T-helper 9 cell (primary cell): ENCODE measurements at places on chromosomes 1 and 21.
A peak's percentile ranks its signal among the peaks of the same experiment; 100 is the strongest.

DNA sequence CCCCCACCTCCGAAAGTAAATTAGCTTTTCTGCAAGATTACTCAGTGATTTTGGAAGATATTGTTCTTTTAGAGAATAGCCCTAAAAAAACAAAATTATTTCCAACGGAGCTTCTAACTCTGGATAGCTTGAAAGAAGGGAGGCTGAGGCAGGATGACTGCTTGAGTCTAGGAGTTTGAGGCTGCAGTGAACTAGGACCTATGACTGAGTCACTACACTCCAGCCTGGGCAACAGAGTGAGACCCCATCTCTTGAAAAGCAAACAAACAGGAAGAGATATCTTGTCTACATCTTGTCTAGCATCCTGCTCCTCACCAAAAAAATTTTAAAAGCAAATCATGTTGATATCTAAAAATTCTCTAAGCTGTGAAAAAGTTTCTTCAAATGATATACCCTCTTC is 42.2 kb upstream of the CPLANE2 start:
- no peak for DNase-seq

- no peak for DNase-seq
Observed at GRCh38 chr1:166032572-166033371, 134.0 kb downstream of the FAM78B start.

- no peak for DNase-seq
Observed at GRCh38 chr1:71448444-71448843, 367.6 kb upstream of the ZRANB2 start.

GRCh38 chr1:7383671-7384520 is 387.2 kb upstream of the VAMP3 start:
- DNase-seq, result no peak

- no peak for DNase-seq
Observed at GRCh38 chr1:110638058-110638457, 31.9 kb upstream of the KCNA2 start.

- no peak for DNase-seq
Observed at GRCh38 chr1:150210091-150210490, 25.8 kb downstream of the ANP32E start.

DNA sequence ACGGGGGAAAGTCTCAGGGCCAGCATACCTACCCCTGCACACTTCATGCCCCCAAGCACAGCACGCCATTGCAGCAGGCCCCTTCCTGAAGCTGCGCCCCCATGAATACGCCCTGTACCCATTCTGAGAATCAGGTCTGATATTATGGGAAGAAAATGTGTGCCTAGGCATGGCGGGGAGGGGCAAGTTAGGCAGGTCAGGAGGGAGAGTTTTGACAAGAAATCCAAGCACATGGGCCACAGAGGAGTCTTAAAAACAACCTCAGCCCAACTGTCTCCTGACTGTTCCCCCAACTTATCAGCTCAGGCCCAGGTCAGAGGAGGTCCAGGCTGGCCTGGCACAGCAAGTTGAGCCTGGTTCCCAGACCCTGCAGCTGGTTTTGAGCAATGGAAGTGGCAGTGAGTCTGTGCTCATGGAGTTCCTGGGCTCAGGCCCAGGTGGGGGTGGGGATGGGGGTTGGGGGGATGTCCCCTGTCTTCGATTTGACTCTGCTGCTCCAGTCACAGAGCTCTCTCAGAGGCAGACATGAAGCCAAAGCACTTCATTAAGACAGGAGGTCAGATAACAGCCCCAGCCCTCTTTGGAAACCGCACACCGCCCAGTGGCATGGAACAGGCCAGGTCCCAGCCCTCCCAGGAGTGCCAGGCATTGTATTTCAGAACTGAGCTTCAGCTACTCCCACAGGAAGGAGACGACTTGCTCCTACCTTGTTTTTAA is 20.6 kb upstream of the BCAR3 start:
- no peak for DNase-seq

GRCh38 chr1:85933961-85934360 is 222.6 kb downstream of the COL24A1 start:
- no peak for DNase-seq

DNA sequence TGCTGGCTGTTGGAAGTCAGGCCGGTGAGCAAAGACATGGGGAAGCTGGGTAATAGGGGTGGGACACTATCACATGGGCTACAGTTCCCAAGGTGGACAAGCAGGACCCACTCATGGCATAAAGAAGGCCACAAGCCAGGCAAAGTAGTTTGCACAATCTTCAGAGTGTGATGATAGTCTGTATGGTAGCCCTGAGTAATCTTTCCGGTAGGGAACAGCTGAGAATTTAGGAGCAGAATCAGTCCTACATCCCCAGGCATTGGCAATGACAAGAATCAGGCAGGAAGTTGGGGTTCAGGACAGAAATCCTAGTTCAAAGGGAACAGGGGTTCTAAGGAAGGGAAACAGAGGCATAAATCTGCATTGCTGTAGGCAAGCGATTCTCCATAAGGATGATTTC is 23.9 kb upstream of the SPATA6 start:
- no peak for DNase-seq

DNA sequence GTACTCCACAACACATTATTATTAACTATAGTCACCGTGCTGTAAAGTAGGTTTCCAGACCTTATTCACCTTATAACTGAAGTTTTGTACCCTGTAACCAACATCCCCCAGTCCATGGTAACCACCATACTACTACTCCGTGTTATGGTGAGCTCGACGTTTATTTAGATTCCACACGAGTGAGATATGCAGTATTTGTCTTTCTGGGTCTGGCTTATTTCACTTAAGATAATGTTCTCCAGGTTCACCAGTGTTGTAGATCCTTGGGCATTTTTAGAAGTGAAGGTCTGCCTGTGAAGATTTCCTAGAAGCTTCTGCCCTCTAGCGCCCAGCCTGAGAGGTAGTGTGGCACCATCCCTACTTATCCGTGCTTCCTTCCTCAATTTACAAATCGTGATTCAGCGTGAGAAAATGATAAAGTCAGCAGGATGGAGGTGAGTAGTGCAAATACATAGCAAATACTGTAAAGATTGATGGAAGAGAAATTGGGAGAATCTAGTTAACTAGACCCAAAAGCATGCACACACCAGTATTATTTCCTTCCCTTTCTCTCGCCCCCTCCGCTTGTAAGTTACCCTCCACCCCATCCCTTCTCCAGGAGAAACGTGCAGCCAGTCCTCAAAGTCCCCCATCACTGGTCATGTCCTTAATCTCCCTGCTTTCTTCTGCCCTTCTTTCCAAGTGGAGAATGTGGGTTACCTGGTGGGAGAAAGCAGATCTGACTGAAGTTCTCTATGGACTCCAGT is 36.0 kb upstream of the DISC1 start:
- peak; percentile 12 for DNase-seq

DNA sequence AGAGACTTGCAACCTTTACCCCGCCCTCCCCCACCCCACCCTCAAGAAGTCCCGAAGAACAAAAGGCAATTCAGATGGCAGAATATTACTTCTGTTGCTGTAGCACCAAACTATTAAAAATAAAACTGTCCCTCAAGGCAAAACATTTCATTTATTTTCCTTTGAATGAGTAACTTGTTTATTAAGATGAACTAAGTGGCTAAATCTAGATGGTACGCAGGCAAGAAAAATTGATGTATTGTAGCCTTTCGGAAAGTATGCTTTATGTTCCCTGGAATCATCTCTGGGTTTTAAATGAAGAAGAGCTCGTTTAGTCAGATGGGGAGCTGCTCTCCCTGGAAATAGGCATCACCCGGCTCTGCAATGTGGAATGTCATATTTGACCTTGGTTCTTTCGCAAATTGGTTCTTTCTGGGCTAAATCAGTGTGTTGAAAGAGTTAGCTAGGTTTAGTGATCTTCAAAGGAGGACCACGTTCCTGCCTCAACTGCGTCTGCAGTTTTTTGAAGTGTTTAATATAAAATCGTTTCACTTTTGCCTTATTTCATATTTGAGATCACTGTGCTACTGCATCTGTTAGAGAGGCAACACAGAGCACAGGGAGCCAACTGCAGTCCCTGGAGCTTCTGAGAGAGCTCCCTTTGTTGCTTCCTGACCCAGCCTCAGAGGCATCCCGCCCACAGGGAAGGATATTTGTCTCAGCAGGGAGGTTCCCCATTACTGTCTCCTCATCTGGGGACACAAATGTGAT is 61.8 kb downstream of the KIF26B start:
- DNase-seq, result no peak

DNA sequence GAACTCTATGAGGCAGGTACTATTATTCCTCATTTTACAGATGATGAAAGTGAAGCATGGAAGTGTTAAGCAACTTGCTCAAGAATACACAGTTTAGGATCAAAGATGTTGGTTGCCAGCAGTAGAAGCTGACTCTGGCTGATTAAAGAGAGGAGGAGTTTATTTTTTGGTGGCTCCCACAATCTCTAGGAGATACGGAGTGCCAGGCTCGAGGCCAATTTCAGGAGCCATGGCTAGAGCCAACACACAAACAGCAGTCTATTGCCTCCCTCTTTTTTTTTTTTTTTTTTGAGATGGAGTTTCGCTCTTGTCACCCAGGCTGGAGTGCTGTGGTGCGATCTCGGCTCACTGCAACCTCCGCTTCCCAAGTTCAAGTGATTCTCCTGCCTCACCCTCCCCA is 19.6 kb downstream of the TTF2 start:
- DNase-seq, result no peak

DNA sequence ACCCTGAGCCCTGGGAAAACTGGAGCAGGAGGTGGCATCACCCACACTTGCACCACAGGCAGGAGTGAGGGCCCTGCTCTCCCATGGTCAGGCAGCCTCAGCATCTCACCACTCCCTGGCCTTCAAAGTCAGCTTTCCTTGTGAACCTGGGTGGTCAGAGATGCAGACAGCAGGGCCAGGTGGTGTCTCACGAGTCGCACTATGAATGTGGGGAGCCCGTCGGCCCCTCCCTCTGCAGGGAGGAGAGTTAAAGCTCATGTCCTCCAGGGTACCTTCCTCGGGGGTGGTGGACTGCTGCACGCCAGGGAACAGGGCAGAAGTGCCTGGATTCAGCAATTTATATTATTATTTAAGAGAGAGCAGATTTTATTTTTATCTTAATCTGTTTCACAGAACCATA is 24.1 kb downstream of the ABCG1 start:
- DNase-seq, result no peak

- DNase-seq, result no peak
Observed at GRCh38 chr1:57671750-57672149, 247.9 kb upstream of the DAB1 start.

DNA sequence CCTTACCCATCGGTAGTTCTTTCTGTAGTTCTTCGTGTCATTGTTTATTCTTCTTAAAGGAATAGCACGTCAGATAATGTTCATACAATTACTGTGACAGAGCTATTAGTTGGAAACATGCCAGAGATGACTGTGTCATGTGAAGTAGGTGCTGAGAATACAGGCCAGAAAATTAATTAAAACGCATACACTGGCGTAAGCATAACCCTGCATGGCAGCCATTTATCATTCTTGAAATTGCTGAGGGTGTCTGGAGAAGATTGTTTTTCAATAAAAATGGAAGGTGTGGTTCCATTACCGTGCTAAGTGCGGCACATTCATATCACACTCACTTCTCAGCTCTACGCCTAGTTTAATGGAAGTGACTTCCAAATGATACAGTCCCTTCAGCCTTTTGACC is 7.8 kb downstream of the ETS2 start:
- DNase-seq, result no peak

GRCh38 chr1:192747301-192747700 is 61.5 kb upstream of the RGS2 start:
- DNase-seq, result no peak

DNA sequence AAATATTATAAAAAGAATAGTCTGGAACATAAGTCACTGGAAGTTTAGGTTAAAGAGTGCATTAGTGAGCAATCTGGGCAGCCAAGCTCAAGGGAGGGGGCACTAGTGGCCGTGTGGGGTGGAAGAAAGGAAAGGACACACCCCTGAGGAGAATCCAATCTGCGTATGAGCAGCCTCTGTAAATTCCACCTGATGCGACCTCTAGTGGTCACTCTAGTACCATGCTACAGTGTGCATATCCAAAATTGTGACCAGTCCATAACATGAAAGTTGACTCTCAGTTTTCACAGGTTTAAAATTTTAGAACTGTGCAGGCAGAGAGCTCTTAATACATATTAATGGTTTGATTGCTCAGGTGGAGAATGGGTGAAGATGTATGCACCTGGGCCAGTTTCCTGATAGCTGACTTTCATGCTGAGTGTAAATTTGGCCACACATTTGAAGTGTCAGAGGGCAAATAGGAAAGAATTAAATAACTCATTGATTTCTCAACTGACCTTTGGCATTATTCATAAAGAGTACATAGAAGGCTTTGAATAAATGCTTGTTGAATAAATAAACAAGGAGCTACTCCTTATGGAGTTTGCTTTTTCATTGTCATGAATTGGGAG is 105.9 kb upstream of the C21orf91 start:
- peak; percentile 16 for DNase-seq

GRCh38 chr1:97433094-97433823 is 487.6 kb downstream of the DPYD start:
- DNase-seq, result no peak

DNA sequence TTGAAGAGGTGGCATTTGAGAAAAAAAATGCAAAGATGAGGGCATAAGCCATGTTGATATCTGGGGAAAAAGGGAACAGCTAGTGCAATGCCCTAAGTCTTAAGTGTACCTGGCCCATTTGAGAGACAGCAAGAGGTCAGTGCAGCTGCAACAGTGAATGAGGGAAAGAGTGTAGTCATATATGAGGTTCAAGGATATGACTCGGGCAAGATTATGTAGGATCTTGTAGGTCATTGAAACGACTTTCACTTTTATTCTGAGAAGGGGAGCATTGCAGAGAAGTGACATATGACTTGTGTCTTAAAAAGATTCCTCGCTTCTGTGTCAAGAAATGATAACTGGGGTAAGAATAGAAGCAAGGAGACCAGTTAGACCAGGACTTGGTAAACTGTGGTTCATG is 31.0 kb downstream of the NTMT2 start:
- no peak for DNase-seq

DNA sequence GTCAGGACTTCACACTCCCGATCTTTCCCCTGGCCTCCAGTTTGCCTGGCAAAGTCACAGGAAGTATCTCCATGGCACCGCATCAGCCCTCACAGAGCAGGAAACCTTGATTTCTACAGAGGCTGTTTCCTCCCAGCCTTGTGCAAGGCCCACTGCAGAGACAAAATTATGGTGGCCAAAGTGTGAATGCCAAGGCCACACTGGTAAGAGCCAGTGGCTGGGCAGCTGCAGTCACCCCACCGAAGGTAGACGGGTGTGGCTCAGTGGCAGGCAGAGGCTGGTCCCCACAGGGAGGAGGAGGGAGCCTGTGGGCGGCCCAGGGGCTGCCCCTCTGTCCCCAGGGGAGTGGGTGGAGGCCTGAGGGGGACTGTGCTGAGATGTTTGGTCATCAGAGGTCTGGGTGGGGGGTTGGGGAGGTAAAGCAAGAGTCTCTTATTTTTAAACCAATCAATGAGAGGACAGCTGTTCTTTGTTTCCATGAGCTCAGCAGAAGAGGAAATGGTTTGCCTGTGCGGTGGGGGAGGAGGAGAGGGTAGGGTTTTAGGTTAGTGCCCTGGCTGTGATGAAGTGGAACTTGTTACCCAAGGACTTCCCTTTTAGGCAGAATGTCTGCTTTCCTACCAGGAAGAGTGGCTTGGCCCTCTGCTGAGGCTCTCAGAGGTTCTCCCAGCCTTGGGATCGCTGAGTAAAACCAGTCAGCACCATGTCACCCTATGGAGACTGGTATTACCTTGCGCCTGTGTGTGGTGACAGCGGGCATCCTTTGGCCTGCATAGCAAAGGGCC is 18.0 kb upstream of the BTG2 start:
- peak; percentile 63 for DNase-seq

- DNase-seq, result no peak
Observed at GRCh38 chr1:197249324-197249723, 18.7 kb upstream of the CRB1 start.
